ENCODE measurements at places on chromosomes 2 and 18.

- DNase-seq, result no peak
Measured at GRCh38 chr2:235614176-235614860, 120.5 kb downstream of the AGAP1 start.

DNA sequence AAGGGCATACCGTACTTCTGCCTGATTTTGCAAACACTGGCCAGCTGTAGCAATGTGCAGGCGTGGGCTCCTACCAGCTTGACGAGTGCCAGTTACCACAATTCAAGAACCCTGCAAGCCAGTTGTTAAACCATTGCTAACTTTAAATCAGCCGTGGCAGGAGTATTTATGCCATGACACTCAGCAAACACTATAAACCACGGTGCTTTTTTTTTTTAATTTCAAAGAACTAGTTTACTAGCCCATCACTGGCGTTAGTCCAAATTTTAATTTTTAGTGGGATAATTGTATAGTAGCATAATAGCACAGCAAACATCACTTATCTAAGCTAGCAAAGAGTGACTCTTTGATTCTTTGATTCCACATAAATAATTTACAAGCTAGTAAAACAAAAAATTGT lies 111.1 kb downstream of the COL4A4 start:
- DNase-seq, result no peak

DNA sequence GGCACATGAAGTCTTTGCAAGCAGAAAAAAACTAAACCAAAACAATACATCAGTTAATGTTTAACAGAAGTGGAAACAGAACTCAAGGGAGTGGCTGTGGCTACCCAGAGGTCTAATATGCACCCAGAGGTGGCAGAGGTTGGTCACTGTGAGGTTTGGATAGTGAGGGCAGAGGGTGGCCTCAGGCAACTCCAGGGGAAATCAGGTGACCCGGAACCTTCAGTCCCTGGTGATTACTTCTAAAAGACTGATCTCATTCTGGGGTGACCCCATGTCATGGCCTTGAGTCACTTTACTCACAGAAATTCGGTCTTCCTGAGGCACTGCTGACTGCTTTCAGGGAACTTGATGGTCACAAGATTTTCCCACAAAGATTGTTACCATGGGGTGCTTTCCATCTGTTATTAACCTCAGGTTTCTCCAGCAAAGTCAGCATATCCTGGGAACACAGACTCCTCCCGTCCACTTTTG lies 99.4 kb downstream of the TMEM17 start:
- no peak for DNase-seq

GRCh38 chr2:209459359-209459758 lies 35.5 kb downstream of the MAP2 start:
- DNase-seq, result no peak

GRCh38 chr18:34661464-34662087 lies 48.5 kb upstream of the DTNA start:
- DNase-seq, result peak; percentile 50

GRCh38 chr2:66212749-66213148 lies 222.2 kb upstream of the MEIS1 start:
- no peak for DNase-seq

- DNase-seq, result no peak
Measured at GRCh38 chr2:30275256-30275655, 43.9 kb downstream of the LBH start.

- no peak for DNase-seq
Measured at GRCh38 chr2:135164431-135164830, 112.3 kb downstream of the RAB3GAP1 start.

DNA sequence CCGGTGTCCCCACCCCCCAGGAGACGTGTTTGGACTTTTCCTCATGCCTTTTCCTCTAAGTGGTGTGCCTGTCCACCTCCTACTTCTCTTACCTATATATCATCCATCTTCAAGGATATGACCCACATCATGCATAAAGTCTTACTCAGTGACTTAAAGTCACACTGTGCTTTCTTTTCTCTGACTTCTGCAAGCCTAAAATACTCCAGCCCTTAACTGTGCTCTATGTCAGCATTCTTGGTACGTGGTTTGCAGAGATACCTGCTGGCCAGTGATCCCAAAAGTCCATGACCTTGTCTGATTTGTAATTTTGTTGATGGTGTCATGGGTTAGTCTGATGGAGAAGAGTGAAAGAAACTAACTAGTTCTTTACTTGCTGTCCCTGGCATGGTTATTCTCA lies 393.6 kb upstream of the NRP2 start:
- no peak for DNase-seq

- DNase-seq, result no peak
Measured at GRCh38 chr2:173989160-173989883, 24.1 kb upstream of the SP3 start.

- DNase-seq, result no peak
Measured at GRCh38 chr2:188668017-188668680, 306.0 kb upstream of the COL3A1 start.

DNA sequence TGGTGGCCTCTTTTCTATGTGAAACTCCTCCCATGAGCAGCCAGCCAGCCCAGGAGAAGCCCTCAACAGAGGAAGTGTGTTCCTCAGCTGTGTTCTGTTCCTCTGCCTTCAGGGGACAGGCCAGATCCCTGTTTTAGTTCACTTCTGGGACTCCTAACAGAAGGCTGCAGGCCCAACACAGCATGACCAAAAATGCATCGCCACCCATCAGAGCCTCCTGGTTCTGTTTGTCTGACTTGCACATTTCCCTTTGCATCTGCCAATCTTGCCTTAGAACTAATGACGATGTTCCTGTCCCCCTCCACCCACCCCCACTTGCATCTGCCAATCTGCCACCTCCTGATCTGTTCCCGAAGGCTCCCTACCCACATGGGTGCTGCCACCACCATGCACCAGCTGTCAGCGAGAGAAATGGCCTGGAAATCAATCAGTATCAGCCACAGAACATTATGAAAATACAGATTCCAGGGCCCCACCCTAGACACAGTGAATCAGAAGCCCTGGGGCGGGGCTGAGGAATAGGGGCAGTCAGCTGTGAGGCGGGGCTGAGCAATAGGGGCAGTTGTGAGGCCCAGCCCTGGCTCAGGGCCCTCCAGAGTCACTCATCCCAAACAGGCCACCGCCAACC lies 51.0 kb downstream of the FAM168B start:
- DNase-seq, result no peak

DNA sequence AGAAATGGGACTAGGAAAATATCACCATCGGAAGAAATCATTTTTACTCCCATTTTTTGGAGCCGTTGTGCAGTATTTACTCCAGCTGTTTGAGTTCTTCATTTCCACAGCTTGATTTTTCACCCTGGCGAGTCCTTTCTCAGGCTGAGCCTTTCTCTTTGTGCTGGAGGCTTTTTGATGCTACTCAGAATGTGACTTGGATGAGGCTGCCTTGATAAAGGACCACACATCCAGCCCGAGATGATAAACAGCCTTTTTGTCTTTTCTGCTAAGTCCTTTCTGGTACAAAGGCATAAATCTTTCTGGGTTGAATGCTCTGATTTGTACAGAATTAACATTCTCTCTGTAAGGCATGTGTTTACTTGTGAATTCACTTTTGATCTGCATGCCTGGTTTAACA lies 17.6 kb upstream of the CTDP1 start:
- no peak for DNase-seq

GRCh38 chr2:110992886-110993285 lies 127.8 kb upstream of the BCL2L11 start:
- DNase-seq, result no peak

DNA sequence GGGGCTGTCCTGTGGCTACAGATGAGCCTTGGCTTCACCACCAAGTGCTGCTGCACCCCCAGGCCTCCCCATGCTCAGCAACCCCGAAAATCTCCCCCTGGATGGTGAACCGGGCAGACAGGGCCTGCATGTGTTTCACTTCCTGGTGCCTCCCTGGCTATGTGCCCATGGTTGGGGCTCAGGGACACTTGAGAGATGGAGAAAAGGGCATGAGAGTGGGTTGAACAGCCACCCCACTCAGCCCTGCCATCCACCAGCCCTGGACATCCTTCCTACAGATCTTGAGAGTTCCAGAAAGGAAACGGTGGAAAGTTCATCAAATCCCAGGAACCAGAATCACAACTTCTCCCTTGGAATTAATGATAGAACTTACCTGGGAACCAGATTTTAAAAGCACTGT lies 74.7 kb upstream of the TEX51 start:
- DNase-seq, result no peak

GRCh38 chr2:1772471-1773267 lies 28.4 kb upstream of the PXDN start:
- no peak for DNase-seq

GRCh38 chr2:241223211-241224017 lies 34.9 kb downstream of the ANO7 start:
- peak; percentile 16 for DNase-seq

DNA sequence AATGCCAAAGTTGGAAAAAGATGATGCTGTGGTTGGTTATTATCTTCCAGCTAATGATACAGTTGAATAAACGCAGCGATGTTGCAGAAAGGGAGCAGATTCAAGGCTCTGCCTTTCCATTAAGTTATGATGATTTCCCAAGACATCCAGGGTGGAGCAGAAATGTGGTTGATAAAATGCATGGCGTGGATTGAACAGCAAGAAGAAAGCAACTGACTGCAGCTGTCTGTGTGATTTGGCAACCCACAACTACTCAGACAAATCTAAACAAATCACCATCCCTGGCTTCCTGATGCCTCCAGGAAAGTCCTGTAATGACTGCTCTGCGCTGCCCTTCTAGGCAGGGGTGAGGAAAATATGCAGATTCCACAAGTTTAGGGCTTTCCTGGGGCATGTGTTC lies 166.3 kb downstream of the NRP2 start:
- no peak for DNase-seq

DNA sequence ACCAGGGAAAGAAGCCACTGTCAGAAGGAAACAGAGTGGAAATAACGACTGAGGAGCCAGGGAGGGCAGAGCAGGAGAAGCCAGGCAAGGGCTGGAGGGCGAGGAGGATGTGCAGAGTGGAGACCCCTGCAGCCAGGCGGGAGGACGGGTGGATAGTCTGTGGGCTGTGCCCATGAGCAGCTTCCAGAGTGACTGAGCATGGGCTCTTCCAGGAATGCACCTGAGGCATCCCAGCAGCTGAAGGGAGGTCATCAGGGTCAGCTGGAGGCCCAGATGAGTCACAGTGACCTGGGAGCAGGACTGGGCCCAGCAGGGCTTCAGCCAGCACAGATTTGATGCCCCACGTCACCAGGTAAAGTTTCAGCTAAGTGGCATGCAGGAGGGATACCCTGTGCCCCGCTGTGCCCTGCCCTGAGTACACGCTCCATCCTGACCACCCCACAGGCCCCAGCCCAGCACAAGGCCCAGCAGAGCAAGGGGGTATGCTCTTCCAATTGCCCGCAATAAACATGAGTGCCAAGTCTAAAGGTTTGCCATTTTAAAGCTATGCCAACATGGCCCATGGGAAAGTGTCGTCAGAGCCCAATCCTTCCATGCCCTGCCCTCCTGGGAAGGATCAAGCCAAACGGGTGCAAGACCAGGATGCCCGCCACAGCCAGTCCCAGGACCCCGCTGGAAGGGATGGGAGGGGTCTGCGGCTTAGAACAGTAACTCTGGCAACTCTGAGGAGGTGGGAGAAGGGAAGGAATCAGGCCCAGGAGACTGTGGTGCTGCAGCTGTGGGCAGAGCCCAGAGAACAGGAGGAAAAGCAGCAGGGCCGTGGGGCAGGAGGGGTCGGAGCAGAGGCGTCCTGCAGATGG lies 85.7 kb downstream of the SEPTIN10 start:
- no peak for DNase-seq

- no peak for DNase-seq
Measured at GRCh38 chr2:119943058-119943457, 69.8 kb upstream of the EPB41L5 start.

DNA sequence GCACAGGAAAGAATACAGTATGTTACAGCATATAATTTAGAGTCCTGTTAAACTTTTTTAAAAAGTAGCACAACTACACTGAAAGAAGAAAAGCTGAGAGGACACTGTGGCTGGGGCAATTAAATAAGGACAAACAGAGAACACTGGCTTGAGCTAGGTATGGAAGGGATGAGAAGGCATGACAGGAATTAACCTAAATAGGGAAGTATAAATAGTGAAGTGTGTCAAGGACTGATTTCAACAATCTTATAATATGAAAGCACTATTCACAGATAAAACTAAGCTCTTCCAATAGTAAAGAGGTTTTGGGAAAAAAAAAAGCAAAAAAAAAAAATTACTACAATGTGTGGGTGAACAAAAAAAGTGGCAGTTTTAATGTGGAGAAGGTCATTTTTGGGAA lies 45.5 kb downstream of the PPP3R1 start:
- no peak for DNase-seq

GRCh38 chr2:28424799-28425463 lies 32.3 kb downstream of the FOSL2 start:
- DNase-seq, result peak; percentile 27

GRCh38 chr18:47490882-47491281 lies 239.4 kb upstream of the SKOR2 start:
- peak; percentile 57 for DNase-seq

GRCh38 chr2:41431756-41432155 lies 616.1 kb upstream of the PKDCC start:
- no peak for DNase-seq

- DNase-seq, result no peak
Measured at GRCh38 chr18:9038277-9038871, 64.1 kb upstream of the NDUFV2 start.

GRCh38 chr2:38960609-38961320 lies 71.1 kb downstream of the ARHGEF33 start:
- DNase-seq, result no peak

Measured in activated CD4-positive, alpha-beta T cell treated with anti-CD3 and anti-CD28 coated beads, Interleukin-2, Interleukin-6, amounts not matched to agents 100 ng/mL and 50 ng/mL, durations not matched to agents 16 hours and 8 hours (primary cell).